ENCODE measurements at places on chromosomes 12 and 14. TPM values are rescaled to one million over a fixed set of nuclear protein-coding genes. Genes with fewer than 3 reads are reported as not detected.

Gene LHX5
- not detected for total RNA-seq

Gene PTGER2
- 115 TPM for total RNA-seq

- no peaks in the 10 kb centered on the region for H3K27me3 ChIP-seq
- no peaks in the 10 kb centered on the region for H3K4me1 ChIP-seq
- no peak for DNase-seq
- H3K36me3 ChIP-seq, result no peaks in the 10 kb centered on the region
- no peak overlapping the region for H3K4me3 ChIP-seq
Observed at GRCh38 chr12:128708789-128709188, 115.0 kb downstream of the SLC15A4 start.

DNA sequence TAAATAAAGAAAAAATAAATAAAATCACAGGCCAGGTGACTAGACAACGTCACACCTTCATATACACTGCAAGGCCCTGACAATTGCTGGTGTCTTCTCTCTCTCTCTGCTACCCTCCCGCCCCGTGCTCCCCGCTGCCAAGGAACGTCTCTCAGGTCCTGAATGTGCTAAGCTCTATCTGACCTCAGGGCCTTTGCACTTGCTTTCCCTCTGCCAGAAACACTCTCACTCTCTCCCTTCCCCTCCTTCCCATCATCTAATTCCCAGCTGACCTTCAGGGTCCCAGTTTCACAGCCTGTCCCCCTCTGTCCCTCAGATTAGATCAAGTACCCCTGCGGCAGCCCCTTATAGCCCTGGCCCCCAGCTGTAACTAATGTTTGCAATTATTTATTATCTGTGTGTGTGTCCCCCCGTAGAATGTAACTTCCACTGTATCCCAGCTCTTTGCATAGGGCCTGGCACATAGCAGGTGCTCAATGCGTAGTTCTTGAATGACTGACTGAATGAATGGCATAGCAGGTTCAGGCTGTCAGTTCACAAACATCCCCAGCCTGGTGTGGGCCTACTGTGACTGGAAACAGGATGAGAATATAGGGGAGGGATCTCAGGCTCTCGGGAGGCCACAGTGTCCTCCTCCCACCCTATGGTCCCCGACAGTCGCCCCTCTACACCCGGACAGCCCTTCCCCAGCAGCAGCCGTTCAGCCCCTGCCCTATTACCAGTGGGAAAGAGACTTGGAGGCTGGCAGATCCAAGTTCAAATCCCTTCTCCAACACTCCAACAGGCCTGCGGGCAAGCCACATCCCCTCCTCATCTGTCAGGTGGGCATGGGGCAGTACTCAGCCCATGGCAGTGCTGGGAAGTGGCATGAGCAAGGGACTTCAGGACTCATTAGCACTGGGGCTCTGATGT lies 6.6 kb downstream of the BEGAIN start:
- peak; percentile 24 for DNase-seq
- no peaks in the 10 kb centered on the region for H3K4me1 ChIP-seq
- no peaks in the 10 kb centered on the region for H3K27me3 ChIP-seq
- H3K27ac ChIP-seq, result no peak overlapping the region
- H3K4me3 ChIP-seq, result no peak overlapping the region

Gene ERBB3
- 7.1 TPM for total RNA-seq

- peaks cover 4% of the 10 kb centered on the region for H3K36me3 ChIP-seq
- no peak for DNase-seq
- H3K27ac ChIP-seq, result no peak overlapping the region
- no peaks in the 10 kb centered on the region for H3K27me3 ChIP-seq
- H3K4me3 ChIP-seq, result no peak overlapping the region
- H3K4me1 ChIP-seq, result peaks cover 11% of the 10 kb centered on the region
Observed at GRCh38 chr12:11814374-11814773, 164.9 kb downstream of the ETV6 start.

Gene FBXL14
- 34.8 TPM for total RNA-seq

Gene GYS2
- total RNA-seq, result 0.14 TPM

DNA sequence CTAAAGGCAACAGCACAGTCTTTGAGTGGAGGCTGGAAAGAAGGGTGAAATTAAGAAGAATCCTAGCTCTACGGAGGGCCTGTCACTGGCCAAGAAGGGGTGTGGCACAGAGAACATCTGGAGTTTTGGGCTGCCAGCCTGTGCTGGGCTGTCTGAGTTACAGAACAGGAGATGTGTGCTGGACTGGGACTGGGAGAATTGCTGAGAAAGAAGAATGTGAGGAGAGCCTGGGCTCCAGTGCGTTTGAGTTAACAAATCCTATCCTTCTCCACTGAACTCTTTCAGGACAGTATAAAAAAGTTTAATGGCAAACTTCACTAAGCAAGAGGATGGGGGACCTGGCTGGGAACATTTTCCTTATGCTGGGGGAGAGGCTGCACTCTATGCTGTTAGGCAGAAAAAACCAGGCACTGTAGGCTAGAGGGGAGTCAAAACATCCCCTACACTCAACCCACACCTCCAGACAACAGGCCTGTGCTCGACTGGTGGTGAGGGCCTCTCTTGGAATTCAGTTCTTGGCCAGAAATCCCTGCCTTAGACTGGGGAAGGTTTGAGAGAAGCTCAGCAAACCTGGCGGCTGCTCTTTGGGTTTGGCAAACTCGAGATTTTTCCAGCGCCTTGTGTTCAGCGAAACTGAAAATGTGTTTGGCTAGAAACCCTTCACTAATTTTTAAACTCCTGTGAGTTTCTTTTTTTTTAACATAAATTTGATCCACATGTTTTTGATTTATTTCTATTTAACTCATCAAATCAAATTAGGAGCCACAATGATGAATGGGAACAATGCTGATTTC lies 217.3 kb downstream of the MON2 start:
- DNase-seq, result no peak
- no peak overlapping the region for H3K4me3 ChIP-seq

DNA sequence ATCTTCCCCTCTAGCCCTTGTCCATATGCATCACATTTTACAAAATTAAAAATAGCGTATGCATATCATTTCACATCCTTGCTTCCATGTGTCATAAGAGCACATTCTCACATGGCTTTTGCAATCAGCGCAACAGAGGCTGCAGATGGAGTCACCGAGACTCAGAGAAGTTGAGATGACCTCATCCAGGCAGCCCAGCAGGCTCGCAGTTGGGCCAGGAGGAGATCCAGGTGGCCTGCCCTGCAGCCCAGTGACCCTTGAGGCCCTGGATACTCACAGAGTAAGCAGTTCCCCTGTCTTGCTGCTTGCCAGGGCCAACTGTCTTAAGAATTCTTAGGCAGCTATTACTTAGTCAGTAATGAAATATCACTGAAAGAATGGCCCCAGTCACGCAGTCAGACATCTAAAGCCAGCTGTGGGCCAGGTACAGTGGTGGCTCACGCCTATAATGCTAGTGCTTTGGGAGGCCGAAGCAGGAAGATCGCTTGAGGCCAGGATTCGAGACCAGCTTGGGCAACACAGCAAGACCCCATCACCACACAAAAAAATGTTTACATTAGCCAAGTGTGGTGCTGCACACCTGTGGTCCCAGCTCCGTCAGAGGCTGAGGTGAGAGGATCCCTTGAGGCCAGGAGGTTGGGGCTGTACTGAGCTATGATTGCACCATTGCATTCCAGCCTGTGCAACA lies 9.1 kb downstream of the CAMKK2 start:
- H3K27me3 ChIP-seq, result no peaks in the 10 kb centered on the region
- no peak overlapping the region for H3K4me3 ChIP-seq
- no peak overlapping the region for H3K27ac ChIP-seq
- no peak for DNase-seq
- H3K36me3 ChIP-seq, result peaks cover 11% of the 10 kb centered on the region

GRCh38 chr12:22691319-22691718 lies 66.3 kb downstream of the ETNK1 start:
- no peak overlapping the region for H3K27ac ChIP-seq
- H3K4me1 ChIP-seq, result peaks cover 21% of the 10 kb centered on the region
- H3K36me3 ChIP-seq, result peaks cover 21% of the 10 kb centered on the region
- H3K4me3 ChIP-seq, result no peak overlapping the region

DNA sequence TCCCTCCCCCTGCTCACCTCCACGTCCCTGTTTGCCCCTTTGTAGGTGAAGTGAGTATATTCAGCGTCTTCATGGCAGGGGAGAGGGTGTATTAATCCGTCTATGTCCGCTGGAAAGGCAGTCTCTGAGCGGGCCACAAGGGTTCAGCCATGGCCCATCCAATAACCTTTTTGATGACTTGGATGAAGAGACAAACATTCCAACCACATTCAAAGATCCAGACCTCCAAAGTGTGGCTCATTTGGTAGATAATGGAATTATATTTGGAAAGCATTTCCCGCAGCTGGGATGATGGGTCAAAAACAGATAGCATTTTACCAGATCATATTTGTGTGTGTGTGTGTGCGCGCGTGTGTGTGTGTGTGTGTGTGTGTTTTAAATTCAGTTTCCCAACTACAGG lies 345.9 kb downstream of the DPF3 start:
- H3K36me3 ChIP-seq, result no peaks in the 10 kb centered on the region
- no peak overlapping the region for H3K4me3 ChIP-seq
- peaks cover 25% of the 10 kb centered on the region for H3K4me1 ChIP-seq
- no peak overlapping the region for H3K27ac ChIP-seq
- DNase-seq, result no peak
- H3K27me3 ChIP-seq, result peaks cover 26% of the 10 kb centered on the region

DNA sequence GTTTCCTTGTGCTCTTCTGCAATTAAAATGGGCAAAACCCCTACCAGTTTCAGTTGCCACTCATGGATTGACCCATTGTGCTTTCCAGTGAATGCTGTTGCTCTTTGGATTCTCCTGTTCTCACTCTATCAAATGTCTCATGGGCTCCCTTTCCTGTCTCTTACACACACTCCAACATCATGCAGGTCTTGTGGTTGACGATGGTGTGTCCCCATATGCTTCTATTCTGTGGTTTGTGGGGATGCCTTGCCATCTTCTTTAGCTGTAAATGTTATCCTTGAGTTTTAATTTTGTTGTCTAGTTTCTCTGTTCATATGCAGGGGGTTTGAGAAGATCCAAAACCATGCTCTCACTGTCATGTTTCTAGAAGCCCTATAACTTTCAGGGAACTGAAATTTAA lies 31.9 kb upstream of the FBXO34 start:
- no peak for DNase-seq
- no peak overlapping the region for H3K4me3 ChIP-seq

Gene MGP
- total RNA-seq, result 0.44 TPM

Gene DHRS2
- not detected for total RNA-seq

GRCh38 chr14:75628816-75629215 lies 31.9 kb downstream of the ERG28 start:
- H3K4me1 ChIP-seq, result no peaks in the 10 kb centered on the region
- no peaks in the 10 kb centered on the region for H3K36me3 ChIP-seq
- H3K27me3 ChIP-seq, result no peaks in the 10 kb centered on the region
- no peak for DNase-seq
- no peak overlapping the region for H3K27ac ChIP-seq

Gene PPP1CC
- 160 TPM for total RNA-seq

Gene RNASE1
- total RNA-seq, result 2.8 TPM

Gene CDKL1
- 12.1 TPM for total RNA-seq

DNA sequence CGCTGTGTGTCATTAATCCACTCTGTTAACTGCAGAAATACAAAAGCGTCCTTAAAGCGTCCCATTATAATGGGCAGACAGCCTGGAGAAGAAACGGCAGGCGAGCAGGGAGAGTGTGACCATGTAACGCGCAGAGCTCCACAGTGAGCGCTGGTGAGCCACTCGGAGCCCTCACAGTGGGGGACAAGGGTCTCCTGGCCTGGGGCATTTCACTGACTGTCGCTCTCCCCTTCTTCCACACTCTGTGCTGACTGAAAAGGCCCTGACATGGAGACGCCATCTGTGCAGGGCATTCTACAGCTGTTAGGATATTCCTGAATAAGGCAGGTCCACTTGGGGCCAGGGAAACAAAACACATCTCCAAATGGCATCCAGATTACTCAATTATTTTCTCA lies 24.2 kb downstream of the CCDC92 start:
- H3K27me3 ChIP-seq, result peaks cover 2% of the 10 kb centered on the region
- no peaks in the 10 kb centered on the region for H3K4me1 ChIP-seq
- no peak for DNase-seq
- H3K27ac ChIP-seq, result no peak overlapping the region
- H3K36me3 ChIP-seq, result no peaks in the 10 kb centered on the region

Gene SOX5
- not detected for total RNA-seq

DNA sequence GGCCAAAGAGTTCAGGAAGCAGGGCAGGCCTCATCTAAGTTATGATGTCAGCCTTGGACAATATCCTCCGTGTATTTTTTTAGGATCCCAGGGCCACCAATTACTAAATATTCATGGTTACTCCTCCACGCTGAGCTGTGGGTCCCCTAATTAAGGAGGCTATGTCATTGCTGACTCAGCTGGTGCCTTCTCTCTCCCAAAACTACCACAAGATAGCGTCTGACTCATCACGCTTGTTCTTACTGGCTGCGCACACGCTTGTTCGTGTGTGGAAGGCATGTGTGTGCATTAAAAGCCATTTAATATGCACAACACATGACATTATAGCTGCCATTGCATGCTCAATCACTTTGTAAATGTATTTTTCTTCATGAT lies 78.3 kb downstream of the GSC start:
- H3K27me3 ChIP-seq, result peaks cover 12% of the 10 kb centered on the region
- H3K36me3 ChIP-seq, result no peaks in the 10 kb centered on the region
- H3K4me3 ChIP-seq, result no peak overlapping the region
- no peak overlapping the region for H3K27ac ChIP-seq
- no peak for DNase-seq

- no peaks in the 10 kb centered on the region for H3K36me3 ChIP-seq
- no peak for DNase-seq
- no peak overlapping the region for H3K27ac ChIP-seq
- H3K4me1 ChIP-seq, result no peaks in the 10 kb centered on the region
- H3K4me3 ChIP-seq, result no peak overlapping the region
Observed at GRCh38 chr12:118645219-118645618, 268.9 kb downstream of the SUDS3 start.

Gene DLK1
- not detected for total RNA-seq

Gene HPD
- not detected for total RNA-seq

Gene TPI1
- total RNA-seq, result 1,200 TPM

- H3K27ac ChIP-seq, result no peak overlapping the region
- H3K27me3 ChIP-seq, result no peaks in the 10 kb centered on the region
- no peak for DNase-seq
- H3K4me1 ChIP-seq, result no peaks in the 10 kb centered on the region
- no peak overlapping the region for H3K4me3 ChIP-seq
- no peaks in the 10 kb centered on the region for H3K36me3 ChIP-seq
Observed at GRCh38 chr12:131639270-131639940, 71.5 kb upstream of the SFSWAP start.

DNA sequence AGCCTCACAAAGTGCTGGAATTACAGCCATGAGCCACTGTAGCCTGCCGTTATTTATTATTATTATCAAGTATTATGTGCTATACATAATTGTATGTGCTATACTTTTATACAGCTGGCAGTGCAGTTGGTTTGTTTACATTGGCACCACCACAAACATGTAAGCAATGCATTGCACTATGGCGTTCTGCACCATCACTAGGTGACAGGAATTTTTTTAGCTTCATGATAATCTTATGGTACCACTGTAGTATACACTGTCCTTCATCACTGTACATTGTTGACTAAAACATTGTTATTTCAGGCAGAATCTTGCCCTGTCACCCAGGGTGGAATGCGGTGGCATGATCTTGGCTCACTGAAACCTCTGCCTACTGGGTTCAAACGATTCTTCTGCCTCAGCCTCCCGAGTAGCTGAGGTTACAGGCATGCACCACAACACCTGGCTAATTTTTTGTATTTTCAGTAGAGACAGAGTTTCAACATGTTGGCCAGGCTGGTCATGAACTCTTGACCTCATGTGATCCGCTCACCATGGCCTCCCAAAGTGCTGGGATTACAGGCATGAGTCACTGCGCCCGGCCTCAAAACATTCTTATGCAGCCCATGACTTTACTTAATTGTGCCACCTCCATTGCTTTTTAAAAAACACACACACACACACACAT lies 17.1 kb downstream of the MRPL42 start:
- no peaks in the 10 kb centered on the region for H3K27me3 ChIP-seq
- DNase-seq, result no peak
- H3K36me3 ChIP-seq, result peaks cover 14% of the 10 kb centered on the region

GRCh38 chr12:126588586-126589249 lies 1523.5 kb downstream of the AACS start:
- DNase-seq, result no peak
- peaks cover 1% of the 10 kb centered on the region for H3K4me1 ChIP-seq
- H3K36me3 ChIP-seq, result no peaks in the 10 kb centered on the region
- no peak overlapping the region for H3K4me3 ChIP-seq

Measured in activated naive CD8-positive, alpha-beta T cell treated with anti-CD3 and anti-CD28 coated beads, Interleukin-2, amount 10 ng/mL, durations not matched to agents 7 days and 5 days (primary cell).